ENCODE measurements at places on chromosomes 3 and 15.
A peak's percentile ranks its signal among the peaks of the same experiment; 100 is the strongest.

DNA sequence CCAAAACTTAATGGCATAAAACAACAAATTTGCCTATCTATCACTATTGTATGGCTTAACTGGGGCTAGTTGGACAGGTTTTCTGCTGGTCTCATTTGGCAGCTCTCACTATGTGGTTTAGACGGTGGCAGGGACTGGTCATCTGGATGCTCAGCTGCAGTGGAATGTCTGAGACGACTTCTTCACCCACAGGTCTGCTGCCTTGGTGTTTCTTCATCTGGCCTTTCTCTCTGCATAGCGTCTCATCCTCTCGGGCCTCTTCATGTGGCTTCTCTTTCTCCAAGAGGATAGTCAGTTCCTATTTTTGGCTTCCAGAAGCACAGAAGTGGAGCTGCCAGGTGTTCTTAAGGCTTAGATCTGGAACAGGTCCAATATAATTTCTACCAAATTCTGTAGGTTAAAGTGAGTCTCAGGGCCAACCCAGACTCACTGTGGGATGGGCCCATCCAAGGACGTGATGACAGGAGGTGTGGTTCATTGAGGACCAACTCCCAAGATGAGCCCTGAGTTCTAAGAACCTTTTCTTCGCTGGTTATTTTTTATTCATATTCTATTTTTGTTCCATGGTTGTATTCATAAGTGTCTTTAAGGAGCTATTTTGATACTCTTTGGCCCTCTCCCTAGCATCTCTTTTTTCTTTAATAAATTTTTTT is 18.6 kb downstream of the UBE2Q2 start:
- no peak for DNase-seq
- H3K36me3 ChIP-seq: peaks cover 28% of the 10 kb centered on the region
- H3K27me3 ChIP-seq: no peaks in the 10 kb centered on the region
- no peak overlapping the region for H3K27ac ChIP-seq

DNA sequence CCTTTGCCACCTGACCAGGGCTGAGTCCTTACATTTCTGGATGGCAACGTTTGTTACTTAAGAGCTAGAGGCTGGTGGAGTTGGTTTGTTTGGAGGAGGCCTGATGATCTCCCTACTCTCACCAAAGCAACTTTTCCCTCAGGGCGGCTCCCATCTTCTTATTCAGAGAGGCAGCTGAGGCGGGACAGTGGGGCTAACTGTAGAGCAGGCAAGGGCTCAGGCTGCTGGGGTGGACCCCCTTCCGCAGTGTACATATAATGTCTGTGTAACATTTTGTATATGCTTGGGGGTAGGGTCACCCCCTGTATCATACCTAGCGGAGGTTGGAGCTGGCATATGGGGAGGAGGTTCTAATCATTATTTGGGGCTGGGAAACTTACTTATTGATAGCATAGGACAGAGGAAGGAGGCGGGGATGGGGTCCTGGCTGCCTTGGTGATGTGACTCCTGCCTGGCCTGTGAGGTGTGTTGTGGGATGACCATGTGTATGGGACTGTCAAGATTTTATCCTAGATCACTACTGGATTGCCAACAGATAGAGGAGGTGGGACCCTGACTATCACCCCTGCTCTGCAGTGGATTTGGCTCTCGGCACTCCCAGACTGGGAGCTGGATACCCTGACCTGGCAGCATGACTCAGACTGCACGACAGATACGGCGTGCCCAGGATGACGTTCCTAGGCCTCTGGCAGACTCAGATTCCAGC is 52.5 kb upstream of the UBE2Q2 start:
- peaks cover 1% of the 10 kb centered on the region for H3K4me1 ChIP-seq
- peaks cover 52% of the 10 kb centered on the region for H3K27me3 ChIP-seq
- no peaks in the 10 kb centered on the region for H3K36me3 ChIP-seq
- H3K27ac ChIP-seq: no peak overlapping the region
- no peak for DNase-seq
- no peak overlapping the region for H3K4me3 ChIP-seq

GRCh38 chr3:69226071-69226470 is 103.7 kb upstream of the LMOD3 start:
- no peaks in the 10 kb centered on the region for H3K27me3 ChIP-seq
- peaks cover 3% of the 10 kb centered on the region for H3K4me1 ChIP-seq
- no peak overlapping the region for H3K4me3 ChIP-seq

GRCh38 chr3:127112796-127113570 is 79.9 kb upstream of the PRR23E start:
- H3K36me3 ChIP-seq: peaks cover 3% of the 10 kb centered on the region
- H3K27ac ChIP-seq: no peak overlapping the region
- H3K4me3 ChIP-seq: no peak overlapping the region
- peaks cover 18% of the 10 kb centered on the region for H3K27me3 ChIP-seq
- no peaks in the 10 kb centered on the region for H3K4me1 ChIP-seq

DNA sequence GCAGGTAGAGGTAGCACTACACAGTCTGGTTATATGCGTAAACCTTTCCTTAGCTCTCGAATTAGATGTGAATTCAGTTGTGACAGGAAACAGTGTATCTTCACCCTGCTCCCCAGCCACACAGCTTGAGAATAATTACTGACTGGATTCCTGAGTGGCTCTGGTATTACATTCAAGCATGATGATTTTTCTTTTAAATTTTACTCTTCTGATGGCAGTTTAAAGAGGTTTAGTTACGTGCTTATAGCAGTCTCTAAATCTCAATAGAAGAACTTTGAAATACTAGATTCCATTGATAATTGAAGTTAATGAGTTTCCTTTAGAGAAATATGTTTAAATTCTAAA is 98.8 kb downstream of the FNDC3B start:
- peaks cover 2% of the 10 kb centered on the region for H3K36me3 ChIP-seq
- no peak for DNase-seq
- peaks cover 60% of the 10 kb centered on the region for H3K4me1 ChIP-seq
- peak overlapping the region; percentile 47 for H3K27ac ChIP-seq
- H3K4me3 ChIP-seq: peak overlapping the region; percentile 16
- no peaks in the 10 kb centered on the region for H3K27me3 ChIP-seq

- no peak overlapping the region for H3K4me3 ChIP-seq
- H3K27me3 ChIP-seq: peaks cover 31% of the 10 kb centered on the region
- DNase-seq: no peak
- no peaks in the 10 kb centered on the region for H3K36me3 ChIP-seq
- H3K27ac ChIP-seq: peak overlapping the region; percentile 17
Measured at GRCh38 chr3:5057272-5057671, 64.8 kb upstream of the ARL8B start.

DNA sequence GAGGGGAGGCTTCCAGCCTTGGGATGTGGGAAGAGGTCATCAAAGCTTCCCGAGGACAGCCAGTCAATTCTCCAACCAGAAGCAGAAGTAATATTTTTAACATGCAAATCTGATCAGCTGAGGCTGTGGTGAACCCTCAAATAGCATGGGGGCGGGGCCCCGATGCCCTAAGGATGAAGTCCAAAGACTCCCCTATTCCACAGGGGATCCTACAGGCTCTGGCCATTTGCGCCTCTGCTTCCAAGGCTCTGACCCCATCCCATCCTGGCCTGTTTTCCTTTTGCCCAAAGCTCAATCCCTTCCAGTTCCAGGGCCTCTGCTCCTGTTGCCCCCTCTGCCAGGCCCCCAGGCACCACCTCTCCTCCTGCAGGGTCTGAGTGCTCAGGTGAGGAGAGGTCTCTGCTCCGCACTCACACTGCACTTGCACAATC is 6.7 kb upstream of the CSK start:
- no peaks in the 10 kb centered on the region for H3K27me3 ChIP-seq
- peak overlapping the region; percentile 99 for H3K27ac ChIP-seq
- no peak overlapping the region for H3K4me3 ChIP-seq
- peaks cover 9% of the 10 kb centered on the region for H3K36me3 ChIP-seq
- DNase-seq: no peak
- H3K4me1 ChIP-seq: peaks cover 35% of the 10 kb centered on the region

DNA sequence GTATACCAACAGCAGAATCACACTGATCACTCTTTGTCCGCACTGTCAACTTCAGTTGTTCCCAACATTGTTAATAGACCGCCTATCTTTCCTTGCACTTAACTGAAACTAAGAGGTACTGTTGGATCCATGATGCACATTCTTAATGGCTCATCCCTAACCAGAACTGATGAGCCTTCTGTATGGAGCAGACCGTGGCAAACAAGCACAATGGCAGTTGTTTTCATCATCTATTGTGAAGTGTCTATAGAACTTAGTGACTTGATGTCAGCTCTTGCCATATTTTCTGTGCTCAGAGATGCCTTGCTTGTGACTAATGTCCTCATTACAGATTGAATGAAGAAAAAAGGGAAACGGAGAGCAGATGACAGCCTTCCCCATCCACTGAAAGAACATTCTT is 347.4 kb downstream of the NLGN1 start:
- no peaks in the 10 kb centered on the region for H3K36me3 ChIP-seq
- H3K4me1 ChIP-seq: no peaks in the 10 kb centered on the region
- no peak overlapping the region for H3K4me3 ChIP-seq
- no peak overlapping the region for H3K27ac ChIP-seq
- no peak for DNase-seq
- no peaks in the 10 kb centered on the region for H3K27me3 ChIP-seq

DNA sequence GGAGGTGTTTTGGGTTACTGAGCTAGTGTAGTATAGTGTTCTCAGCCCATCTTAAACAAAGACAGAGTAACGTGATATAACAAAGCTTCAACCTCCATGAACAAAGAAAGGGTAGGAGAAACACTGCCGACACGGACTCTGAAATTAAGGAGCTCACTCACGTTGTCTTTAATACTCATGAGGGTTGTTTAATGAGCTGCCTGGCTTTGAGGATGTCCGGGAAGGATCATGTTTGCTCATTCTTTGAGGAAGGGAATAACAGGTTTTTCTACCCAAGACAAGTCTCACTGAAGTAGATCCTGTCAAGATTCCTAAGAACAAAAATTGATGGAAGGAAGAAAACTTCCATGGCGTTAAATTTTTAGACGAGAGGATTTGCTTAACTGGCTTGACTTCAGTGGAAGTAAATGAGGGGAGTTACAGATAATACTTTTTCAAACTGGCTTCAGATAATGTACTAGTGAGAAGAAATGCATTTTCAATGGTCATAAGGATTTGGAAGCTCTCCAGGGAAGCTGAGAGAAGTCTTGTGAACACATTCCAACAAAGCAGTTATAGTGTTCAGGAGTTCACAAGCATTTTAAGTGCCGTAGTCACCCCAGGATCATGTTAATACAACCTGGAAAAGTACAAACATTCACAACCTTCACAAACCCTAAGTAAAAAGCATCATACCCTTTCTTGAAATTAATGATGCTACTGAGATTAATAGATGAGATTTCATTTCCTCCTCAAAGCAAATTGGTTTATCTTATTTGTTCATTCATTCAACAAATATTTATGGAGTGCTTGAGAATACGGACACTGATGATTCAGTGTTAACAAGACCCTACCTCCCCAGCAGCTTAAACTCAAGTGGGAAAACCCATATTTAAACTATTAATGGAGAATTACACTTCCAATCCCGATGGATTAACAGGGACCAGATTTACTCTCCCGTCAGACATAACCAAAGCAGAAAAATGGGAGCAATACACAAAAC is 101.5 kb downstream of the SHQ1 start:
- peaks cover 2% of the 10 kb centered on the region for H3K4me1 ChIP-seq
- no peaks in the 10 kb centered on the region for H3K27me3 ChIP-seq
- no peak overlapping the region for H3K4me3 ChIP-seq
- H3K36me3 ChIP-seq: peaks cover 3% of the 10 kb centered on the region
- H3K27ac ChIP-seq: no peak overlapping the region
- DNase-seq: no peak

- H3K4me3 ChIP-seq: no peak overlapping the region
- H3K36me3 ChIP-seq: peaks cover 23% of the 10 kb centered on the region
- no peaks in the 10 kb centered on the region for H3K27me3 ChIP-seq
- H3K27ac ChIP-seq: peak overlapping the region; percentile 48
- no peak for DNase-seq
- no peaks in the 10 kb centered on the region for H3K4me1 ChIP-seq
Measured at GRCh38 chr3:47867451-47868044, 64.6 kb downstream of the DHX30 start.

DNA sequence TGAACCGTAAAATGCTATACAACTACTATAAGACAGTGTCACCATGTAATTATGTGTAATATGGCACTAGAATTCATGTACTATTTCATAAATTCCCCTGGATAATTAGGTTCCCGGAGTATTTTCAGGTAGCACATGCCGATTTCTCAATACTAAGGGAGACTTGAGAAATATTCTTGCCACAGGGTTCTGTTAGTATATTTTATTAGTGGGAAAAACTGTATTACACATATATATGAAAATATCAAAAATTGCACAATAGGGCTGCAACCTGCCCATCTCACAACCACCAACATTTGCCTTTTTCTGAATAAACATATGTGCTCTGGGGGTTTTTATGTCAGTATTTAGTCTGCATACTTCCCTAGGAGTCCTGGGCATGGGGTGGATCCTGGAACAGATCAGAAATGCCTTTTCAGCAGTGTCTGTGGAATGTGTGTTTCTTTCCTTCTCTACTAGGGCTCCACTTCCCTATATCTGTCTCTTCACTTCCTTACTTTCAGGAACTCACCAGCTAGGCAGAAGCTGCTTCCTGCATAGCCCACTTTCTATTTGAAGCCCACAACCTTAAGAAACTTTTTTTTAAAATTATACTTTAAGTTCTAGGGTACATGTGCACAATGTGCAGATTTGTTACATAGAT is 87.5 kb downstream of the RPL39L start:
- H3K36me3 ChIP-seq: peaks cover 63% of the 10 kb centered on the region
- H3K27me3 ChIP-seq: no peaks in the 10 kb centered on the region
- DNase-seq: no peak
- H3K27ac ChIP-seq: peak overlapping the region; percentile 66

DNA sequence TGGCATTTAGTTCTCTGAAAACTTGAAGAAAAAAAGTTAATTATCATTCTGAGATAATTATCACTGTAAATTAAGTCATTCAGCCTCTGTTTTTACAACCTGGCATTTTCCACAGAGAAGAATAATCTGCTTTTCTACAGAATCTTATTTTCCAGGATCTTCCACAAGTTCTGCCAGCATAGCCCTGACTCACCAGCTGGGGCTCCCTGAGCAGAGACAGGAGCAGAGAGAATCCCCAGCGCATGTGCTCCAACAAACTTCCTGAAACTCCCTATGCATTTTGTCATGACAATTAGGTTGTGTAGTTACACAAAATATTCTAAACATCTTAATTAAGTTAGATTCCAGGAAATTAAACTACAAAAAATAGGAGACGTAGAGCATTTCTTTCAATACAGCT is 32.1 kb upstream of the TMEM207 start:
- H3K36me3 ChIP-seq: no peaks in the 10 kb centered on the region
- DNase-seq: no peak
- no peaks in the 10 kb centered on the region for H3K4me1 ChIP-seq
- H3K4me3 ChIP-seq: no peak overlapping the region

GRCh38 chr15:86009727-86010126 is 69.9 kb upstream of the AGBL1 start:
- H3K4me1 ChIP-seq: no peaks in the 10 kb centered on the region
- no peak for DNase-seq
- peaks cover 2% of the 10 kb centered on the region for H3K27me3 ChIP-seq
- no peak overlapping the region for H3K4me3 ChIP-seq
- no peaks in the 10 kb centered on the region for H3K36me3 ChIP-seq
- H3K27ac ChIP-seq: no peak overlapping the region

GRCh38 chr15:63018639-63019038 is 23.9 kb upstream of the TPM1 start:
- H3K36me3 ChIP-seq: no peaks in the 10 kb centered on the region
- H3K27ac ChIP-seq: no peak overlapping the region
- no peak for DNase-seq
- H3K4me3 ChIP-seq: no peak overlapping the region
- H3K4me1 ChIP-seq: no peaks in the 10 kb centered on the region
